NCI-H146 (cell line): ENCODE measurements at places on chromosomes 5 and 9.

DNA sequence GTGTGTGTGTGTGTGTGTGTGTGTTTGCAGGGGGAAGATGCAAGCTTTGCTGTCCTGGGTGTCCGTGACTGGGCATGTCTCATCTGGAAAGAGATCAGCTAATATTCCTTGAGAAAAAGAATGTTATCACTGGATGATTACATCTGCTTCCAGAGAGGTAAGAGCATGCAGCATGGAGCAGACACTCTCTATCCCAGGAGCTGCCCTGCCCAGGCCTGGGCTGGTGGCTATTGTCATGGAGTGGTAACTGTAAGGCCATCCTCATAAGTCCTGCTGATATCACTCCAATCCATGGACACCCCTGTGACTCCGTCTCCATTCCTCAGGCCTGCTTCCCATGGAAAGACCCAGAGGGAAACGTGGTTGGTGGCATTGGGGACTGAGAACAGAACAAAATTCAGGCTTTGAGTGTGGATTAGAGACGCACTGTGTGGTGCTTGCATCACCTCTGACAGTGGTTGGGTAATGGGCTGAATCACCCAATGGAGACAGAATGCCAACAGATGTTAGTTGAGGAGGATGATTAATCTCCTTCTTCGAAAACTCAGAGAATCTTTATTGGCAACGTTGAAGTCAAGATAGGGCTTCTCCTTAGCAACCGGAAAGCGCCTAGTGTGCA lies 52.0 kb upstream of the KCNIP1 start:
- no peak for DNase-seq

DNA sequence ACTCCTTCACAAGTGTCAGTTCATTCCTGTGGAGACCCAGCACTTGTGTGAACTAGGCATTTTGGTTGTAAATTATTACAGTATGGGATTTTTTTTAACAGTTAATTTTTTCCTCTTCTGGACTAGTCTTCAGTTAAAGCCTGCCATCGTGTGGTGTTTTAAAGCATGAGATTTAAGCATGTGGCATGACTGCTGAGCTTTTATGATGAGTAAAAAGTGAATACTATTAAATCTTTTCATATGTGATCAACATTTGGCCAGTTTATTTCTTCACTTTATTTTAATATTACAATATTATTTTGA lies 25.0 kb downstream of the LMNB1 start:
- DNase-seq = no peak

DNA sequence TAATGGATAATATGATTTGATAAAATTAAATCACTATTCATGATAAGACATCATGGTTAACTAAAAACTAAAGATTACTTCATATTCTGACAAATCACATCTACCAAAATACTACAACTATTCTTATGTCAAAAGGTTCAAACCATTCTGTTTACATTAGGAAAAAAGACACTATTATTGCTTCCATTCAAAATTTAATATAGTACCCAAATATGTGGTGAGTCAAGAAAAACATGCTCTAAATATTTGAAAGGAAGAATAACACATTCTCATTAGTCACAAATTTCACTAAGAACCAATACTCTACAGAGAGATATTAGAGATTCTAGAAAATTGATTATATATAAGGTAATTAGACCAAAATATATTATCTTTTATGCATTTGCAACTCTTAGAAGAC lies 234.0 kb downstream of the TMEM232 start:
- no peak for DNase-seq

DNA sequence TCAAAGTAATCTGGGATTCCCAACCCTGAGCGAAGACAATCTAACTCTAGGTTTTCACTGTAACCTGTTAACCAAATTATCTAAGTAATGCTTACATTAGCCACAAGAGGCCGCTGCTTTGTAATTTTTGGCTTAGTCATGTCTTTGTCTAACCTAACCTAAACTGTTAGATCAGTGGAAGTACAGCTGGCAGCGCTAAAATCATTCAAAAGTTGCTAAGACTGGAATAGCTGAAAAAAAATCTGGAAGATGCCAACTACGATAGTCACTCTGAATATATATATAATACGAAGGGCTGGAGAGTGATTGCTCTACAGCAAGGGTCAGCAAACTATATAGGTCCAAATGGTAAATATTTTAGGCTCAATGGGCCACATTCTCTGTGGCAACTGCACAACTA lies 60.2 kb downstream of the FBXO38 start:
- DNase-seq = peak; percentile 28

DNA sequence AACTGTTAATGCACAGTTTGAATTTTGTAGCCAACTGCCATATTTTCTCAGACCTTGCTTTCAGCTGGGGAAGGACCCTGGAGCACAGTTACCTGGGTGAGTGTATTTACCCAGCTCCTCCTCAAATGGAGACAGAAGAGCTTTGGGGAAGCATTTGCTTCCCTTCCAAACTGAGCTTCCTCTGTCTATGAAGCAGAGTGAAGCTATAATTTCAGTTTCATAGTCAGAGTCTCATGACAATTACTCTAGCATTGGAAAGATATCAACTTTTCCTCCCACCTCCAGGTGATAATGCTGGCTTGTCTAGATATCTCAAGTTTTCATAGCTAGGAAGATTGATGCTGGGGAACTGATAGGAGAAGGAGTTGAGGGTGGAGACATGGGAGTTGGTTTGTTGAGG lies 406.4 kb upstream of the CLINT1 start:
- no peak for DNase-seq

- peak; percentile 25 for DNase-seq
Observed at GRCh38 chr9:101578378-101578777, 16.4 kb downstream of the PPP3R2 start.

DNA sequence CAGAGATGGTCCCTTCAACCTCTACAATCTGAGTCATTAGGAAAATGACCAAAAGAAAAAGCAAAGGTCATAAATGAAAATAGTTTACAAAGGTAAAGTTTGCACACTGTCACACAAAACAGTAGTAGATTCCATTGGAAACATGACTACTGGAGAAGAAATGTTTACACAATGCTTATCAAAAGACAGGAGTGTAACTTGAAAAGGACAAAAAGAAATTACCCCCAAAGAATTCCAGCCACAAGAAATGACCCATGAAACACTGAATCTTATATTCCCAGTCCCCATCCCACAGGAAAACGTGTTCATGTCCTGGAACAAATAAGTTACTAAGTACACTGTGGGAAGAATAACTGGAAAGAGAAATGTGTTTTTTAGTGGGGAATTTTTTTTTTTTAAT lies 385.1 kb downstream of the SEMA5A start:
- DNase-seq = no peak

DNA sequence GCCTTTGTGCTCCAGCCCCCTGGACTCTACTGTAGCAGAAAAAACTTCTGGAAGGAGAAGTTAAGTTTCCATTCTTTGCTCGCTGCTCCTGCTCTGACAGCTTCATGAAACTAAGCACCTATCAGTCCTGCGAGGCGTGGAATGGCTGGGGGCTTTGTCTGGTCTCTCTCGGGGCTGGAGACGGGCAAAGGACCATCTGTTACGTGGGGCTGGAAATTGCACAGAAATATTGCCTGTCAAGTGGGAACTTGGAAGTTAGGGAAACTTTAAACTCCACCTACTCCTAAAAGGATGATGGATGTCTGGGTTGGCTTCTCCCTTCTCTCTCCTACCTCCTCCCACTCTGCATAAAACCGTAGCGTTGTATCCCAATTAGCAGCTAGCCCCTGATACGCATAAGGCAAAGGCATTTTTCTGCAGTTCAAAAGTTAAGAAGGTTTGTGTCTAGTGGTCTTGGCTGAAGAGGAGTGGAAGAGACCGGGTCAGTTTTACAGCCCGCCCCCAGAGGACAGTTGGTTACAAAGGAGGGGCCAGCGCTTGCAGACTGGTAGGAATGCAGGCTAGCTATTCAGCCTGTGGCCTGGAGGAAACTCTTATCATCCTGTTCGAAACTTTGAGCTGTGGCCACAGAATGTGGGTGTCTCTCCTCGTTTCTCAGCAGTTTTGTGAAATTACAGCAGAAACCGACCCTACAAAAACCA lies 1.3 kb downstream of the FBXL7 start:
- no peak for DNase-seq

GRCh38 chr5:2157372-2157771 lies 274.6 kb upstream of the IRX4 start:
- DNase-seq = no peak

GRCh38 chr9:136316896-136317676 lies 10.3 kb upstream of the GPSM1 start:
- no peak for DNase-seq

- DNase-seq = no peak
Observed at GRCh38 chr5:14202462-14202861, 59.3 kb downstream of the TRIO start.

DNA sequence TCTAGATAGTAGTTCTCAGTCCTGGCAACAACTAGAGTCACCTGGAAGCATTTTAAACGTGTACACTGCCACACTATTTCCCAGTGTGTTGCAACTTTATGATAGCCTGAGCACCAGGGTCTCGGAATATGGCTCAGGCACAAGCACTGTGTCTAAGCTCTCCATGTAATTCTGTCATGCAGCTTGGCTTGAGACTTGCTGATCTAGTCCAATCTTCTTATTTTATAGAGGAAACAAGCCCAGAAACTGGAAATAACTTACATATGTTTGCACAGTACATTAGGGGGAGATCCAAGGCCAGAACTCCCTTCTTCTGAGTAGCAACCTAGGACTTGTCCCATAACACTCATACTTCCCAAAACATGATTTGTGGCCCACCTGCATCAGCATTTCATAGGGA lies 49.1 kb downstream of the SH3TC2 start:
- no peak for DNase-seq

DNA sequence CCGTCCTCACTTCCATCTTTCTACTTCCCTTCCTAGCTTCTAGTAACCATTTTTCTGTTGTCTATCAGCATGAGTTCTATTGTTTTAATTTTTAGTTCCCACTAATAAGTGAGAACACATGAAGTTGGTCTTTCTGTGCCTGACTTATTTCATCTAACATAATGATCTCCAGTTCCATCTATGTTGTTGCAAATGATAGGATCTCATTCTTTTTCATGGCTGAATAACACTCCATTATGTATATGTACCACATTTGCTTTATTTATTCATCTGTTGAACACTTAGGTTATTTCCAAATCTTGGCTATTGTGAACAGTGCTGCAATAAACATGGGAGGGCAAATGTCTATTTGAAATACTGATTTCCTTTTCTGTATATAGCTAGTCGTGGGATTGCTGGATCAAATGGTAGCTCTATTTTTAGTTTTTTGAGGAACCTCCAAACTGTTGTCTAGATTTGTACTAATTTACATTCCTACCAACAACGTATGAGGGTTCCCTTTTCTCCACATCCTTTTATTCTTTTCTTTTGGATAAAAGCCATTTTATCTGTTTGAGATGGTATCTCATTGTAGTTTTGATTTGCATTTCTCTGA lies 50.3 kb downstream of the NSD1 start:
- DNase-seq = no peak

DNA sequence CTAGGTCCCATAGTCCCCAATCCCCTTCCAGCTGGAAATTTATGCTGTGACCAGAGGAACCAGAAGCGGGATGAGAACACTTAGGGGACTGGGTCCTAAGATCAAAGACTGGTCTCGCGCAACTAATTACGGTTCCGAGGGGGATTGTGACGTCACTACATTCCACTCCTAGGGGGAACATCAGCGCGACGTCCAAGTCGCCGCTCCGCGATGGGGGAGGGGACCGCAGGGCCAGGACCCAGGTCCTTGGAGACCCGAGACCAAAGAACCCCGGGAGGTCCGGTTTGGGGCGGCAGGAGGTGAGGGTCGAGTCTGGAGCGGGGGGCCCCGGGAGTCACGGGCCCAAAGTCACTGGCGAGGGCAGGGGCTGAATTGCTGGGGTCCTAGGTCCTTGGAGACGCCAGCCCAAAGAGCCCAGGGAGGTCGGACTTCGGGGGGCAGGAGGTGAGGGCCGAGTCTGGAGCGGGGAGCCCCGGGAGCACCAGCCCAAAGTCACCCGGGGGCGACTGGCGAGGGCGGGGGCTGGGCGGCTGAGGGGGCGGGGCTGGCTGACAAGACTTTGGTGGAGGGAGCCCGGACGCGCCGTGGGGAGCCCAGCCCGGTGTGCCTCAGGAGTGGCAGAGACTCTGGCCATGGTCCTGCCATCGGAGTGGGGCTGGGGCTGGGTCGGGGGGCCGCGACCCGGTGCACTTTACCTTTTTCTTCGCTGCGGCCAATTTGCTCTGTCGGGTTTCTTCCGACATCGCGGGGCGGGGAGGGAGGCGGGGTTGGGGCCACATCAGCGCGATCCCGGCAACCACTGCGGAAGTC lies at the start of gene GOLGA2:
GOLGA2 (minus strand) TSS at position 810 of the 810 bp plus-strand sequence; CDS start at position 779, 31 bp downstream.
- DNase-seq = peak; percentile 4

DNA sequence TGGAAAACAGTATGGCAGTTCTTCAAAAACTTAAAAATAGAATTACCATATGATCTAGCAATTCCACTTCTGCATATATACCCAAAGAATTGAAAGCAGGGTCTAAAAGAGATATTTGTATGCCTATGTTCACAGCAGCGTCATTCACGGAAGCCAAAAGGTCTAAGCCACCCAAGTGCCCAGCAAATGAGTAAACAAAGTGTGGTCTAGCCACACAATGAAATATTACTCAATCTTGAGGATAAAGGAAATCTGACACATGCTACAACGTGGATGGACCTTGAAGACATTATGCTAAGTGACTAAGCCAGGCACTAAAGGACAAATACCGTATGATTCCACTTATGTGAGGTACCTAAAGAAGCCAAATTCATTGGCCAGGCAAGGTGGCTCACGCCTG lies 11.1 kb upstream of the MED27 start:
- no peak for DNase-seq

- no peak for DNase-seq
Observed at GRCh38 chr5:103263054-103263453, 4.5 kb downstream of the MACIR start.

DNA sequence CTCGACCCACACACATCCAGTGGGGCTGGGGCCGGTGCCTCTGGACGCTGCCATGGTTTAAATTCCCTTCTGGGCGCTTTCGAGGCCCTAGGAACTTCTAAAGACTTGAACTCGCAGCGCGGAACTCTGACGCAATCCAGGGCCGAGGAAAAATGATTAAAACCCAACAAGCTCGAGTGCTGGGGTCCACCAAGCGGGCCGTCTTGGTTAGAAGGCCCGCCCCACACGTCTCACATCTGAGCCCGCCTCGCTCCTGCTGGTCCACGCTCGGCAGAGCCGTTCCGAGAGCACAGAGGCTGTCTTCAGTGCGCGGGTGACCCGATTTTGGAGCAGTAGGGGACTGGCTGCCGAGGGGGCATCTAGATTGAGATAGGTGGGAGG lies 1.5 kb downstream of the CRHBP start:
- DNase-seq = no peak

GRCh38 chr9:73549991-73550390 lies 398.3 kb downstream of the ANXA1 start:
- DNase-seq = no peak

- no peak for DNase-seq
Observed at GRCh38 chr5:174601946-174602345, 122.4 kb upstream of the MSX2 start.

- no peak for DNase-seq
Observed at GRCh38 chr5:112951124-112951702, 25.4 kb upstream of the DCP2 start.

DNA sequence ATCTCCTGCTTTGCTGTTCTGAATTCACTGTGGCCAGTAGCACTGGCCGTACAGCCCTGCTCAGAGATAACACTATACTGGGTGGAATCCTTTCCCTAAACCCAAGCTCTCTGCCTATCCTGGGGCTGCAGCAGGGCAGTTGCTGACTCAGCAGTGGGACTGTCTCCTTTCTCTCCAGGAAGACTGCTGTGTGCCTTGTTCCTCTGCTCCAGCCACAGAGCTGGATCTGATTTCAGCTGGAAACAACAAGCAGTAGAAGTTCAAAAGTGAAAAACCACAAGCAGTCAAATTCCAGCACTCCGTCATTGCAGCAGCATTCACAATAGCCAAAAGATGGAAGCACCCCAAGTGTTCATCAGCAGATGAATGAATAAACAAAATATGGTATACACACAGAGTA lies 105.0 kb downstream of the FBXL7 start:
- DNase-seq = no peak

- no peak for DNase-seq
Observed at GRCh38 chr5:173529861-173530260, 86.6 kb downstream of the BOD1 start.
